ENCODE measurements at places on chromosomes 12 and 14.

- DNase-seq = no peak
These were observed 355.6 kb upstream of the KITLG start for GRCh38 chr12:88935856-88936255.

- no peak for DNase-seq
These were observed 604 bp downstream of the HCFC2 start for GRCh38 chr12:104064842-104065427.

- DNase-seq = no peak
These were observed 13.0 kb upstream of the SERPINA12 start for GRCh38 chr14:94522115-94522724.

- no peak for DNase-seq
These were observed 26.7 kb downstream of the CLECL1 start for GRCh38 chr12:9706086-9706685.

GRCh38 chr14:44989497-44990440, 27.8 kb downstream of the TOGARAM1 start:
- no peak for DNase-seq

DNA sequence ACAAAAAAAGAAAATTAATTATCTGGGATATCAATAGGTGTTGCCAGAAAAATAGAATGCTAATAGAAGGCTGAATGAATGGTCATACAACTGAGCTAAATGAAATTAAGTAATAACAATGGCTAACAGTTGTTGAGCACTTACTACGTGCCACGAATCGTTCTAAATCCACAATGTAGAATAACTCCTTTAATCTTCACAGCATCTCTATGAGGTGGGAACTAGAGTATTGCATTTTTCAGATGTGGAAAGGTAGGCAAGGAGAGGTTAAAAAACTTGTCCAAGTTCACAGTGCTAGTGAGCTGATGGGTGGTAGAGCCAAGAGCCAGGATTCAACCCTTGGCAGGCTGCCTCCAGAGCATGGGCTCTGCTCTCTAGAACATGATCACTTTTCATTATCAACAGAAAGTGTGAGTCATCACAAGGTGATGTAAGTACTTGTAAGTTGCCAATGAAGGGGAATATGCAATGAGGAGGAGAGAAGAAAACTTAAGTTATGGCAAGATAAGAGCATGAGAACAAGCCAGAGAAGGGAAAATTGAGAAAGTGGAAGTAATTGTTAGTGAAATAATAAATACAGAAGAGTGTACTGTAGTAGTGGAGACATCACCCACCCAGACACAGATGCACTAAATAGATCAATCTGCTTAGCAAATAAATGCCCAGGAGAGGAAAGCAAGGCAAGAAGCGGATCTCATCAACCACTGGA, 122.1 kb downstream of the PRKD1 start:
- no peak for DNase-seq

GRCh38 chr12:96334502-96334901, 65.7 kb downstream of the CDK17 start:
- DNase-seq = no peak

GRCh38 chr12:47033081-47033480, 46.3 kb upstream of the PCED1B start:
- no peak for DNase-seq

- DNase-seq = peak; percentile 15
These were observed 3.3 kb upstream of the KRT79 start for GRCh38 chr12:52837413-52837741.

GRCh38 chr12:109888179-109889020, 8.1 kb upstream of the GLTP start:
- DNase-seq = peak; percentile 84

GRCh38 chr14:68669111-68669511, 123.8 kb downstream of the ZFP36L1 start:
- no peak for DNase-seq

- DNase-seq = no peak
These were observed 4.0 kb downstream of the SIX1 start for GRCh38 chr14:60645126-60645741.

DNA sequence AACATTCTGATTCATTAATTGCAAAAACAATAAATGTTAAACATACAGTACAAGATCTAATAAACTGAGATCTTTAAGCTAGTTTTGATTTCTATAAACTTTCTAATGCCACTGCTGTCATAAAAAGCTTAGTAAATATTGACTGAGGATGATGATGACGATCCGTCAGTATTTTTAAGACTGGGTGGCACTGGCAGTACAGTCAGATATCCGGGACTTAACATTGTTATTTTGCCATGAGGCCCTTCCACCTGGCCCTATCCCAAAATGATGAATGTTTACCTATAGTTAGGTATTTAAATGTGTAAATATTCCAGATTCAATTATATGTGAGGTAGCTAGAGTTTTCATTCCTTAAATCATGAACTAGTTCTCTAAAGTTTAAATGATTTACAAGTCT, 158.5 kb downstream of the FOXA1 start:
- DNase-seq = no peak

GRCh38 chr12:113766879-113767878, 198.9 kb downstream of the RBM19 start:
- no peak for DNase-seq

DNA sequence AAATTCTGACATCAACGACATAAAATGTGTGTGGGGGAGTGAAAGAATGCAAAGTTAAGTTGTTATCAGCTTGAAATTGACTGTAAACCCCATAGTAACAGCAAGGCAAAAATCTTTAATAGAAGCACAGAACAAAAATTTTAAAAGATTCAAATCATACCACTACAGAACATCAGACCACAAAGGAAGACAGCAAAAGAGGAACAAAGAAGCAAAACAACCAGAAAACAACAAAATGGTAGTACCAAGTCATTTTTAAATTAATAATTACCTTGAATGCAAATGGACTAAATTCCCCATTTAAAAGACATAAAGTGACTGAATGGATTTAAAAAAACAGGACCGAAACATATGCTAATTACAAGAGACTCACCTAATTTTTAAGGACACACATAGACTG, 31.3 kb downstream of the A2M start:
- no peak for DNase-seq

GRCh38 chr12:1928439-1929121, 10.1 kb upstream of the CACNA2D4 start:
- no peak for DNase-seq

DNA sequence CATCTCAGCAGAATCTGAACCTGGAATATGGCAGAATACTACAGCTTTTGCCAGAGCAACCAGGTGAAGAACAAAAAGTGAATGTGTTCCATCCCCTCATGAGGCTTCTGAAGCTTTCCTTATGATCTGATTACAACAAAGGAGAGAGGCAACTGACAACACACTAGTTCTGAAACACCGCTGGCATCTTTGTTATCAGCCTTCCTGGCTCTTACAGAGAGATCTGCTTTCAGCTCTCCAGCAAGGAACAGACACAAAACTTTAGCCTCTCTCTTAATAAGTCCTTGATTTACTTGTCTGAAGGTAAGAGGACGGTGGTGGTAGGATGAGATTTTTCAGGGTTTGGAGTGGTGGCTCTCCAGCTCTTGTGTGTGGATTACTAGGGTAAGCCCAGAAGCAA, 227.0 kb downstream of the PPM1H start:
- DNase-seq = no peak

GRCh38 chr14:21092273-21093011, 6.0 kb downstream of the ZNF219 start:
- peak; percentile 92 for DNase-seq

DNA sequence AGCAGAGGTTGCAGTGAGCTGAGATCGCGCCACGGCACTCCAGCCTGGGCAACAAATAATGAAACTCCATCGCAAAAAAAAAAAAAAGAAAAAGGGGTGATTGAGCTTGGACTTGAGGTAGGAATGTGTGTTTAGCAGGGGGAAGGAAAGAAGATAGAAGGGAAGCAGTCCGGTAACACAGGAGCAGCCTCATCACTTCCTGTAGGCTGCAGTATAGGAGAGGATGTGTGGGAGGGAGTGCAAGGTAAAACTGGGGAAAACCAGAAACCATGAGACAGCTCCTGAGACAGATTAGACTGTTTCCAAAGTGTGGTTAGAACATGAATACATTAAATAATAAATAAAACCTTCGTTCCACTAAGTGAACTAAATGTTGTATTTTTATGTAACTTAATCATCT, 49.2 kb downstream of the FGD4 start:
- peak; percentile 13 for DNase-seq

DNA sequence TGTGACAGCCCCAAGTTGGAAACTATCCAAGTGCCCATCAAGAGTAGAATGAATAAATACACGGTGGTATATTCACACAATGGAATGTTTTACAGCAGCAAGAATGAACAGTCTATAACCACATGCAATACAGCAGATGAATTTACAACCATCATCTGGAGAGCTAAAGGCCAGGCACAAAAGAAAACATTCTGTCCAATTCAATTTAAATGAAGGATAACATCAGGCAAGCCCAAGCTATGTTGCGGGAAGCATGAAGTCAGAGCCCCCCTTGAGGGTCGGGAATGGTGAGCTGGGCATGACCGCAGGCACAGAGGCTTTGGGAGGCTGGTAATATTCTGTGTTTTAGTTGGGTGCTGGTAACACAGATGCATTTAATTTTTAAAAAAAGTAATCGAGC, 76.0 kb downstream of the SYNE3 start:
- no peak for DNase-seq

GRCh38 chr14:50763382-50764007, 67.5 kb downstream of the NIN start:
- no peak for DNase-seq

DNA sequence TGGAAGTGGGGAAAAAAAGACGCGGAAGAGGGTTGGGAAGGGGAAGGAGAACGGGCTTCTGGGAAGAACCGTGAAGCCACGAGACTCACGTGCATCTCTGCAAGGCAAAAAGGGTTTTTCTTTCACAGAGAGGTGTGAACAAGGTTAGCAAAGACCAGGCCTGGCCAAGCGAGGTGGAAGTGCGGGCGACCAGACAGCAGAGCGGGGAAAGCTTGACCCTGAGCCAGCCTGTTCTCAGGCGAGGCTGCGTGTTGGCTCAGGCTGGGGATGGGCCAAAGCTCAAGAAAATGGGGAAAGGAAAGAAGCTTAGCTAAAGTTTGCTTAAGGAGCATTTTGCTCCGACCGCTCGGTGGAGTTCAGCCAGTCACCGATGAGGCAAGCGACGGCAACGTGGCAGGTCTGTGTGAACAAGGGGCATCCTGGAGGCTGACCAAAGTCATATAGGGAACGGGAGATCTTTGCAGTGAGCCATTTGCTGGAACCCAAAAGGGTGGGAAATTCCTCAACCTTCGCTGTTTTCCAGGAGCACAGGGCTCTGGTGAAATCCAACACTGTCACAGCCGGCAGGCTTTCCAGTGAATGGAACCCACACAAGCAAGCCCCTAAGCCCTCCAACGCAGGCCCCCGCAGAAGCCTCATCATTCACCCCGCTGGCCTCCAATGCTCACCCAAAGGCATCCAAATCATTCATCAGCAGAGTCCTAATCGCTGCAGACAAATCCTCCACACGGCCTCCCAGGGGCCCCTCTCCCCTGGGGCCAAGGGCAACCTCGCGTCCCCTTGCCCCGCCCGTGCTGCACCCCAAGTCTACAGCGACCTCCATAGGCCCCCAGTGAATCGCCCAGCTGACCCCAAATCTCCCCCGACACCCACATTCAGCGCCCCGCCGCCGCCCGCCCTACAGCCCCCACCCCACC, 754 bp downstream of the ZNF605 start:
- peak; percentile 10 for DNase-seq

DNA sequence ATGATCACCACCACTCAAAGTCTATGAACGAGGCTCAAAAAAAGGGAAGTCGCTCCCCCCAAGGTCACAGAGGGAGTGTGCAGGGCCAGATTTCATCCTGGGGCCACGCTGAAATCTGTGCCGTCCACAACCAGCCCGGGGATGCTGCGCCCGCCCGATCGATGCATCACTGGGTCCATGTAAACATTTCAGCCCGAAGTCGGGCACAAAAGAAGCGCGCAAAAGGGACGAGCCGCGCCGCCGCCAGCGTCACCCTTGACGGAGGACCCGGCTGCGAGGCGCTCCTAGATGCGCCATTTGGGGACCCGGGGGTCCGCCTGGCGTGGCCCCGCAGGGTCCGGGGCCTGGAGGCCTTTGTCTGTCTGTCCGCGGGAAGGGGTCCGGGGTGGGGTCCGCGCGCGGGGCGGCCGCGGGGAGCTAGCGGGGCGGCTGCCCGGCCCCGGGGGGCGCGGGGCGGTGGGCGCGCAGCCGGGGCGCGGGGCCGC, 503 bp downstream of the FBXO21 start:
- DNase-seq = peak; percentile 36

DNA sequence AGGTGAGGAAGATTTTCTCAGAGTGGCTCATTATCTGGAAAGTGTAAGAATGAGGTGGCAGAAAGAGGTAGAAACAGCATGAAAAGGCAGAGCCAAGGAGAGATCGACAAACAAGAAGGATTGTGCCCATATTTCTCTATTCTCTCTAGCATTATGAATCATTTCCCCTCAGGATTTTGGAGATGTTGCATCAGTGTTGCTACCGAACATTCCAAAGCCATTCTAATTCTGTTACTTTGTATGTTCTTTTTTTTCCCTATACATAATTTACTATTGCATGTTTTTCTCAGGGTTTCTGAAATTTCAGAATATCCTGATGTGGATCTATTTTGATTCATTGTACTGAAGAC, 61.4 kb downstream of the KICS2 start:
- DNase-seq = no peak

DNA sequence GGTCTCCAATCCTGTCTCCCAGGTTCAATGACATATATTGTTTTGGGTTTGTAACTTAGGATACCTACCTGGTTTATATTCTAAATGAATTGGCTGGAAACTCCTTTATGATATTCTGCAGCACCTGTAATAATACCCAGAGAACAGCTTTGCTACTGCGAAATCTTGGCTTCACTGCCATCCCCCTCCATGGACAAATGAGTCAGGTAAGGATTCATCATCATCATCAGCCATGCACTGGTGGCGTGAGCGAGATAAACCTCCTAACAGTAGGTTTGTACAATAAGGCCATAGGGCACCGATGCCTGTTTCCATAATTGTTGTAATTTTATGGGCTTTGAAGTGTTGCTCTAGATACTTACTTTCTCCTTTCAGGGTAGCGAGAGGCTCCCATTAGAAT, 10.7 kb downstream of the DDX47 start:
- DNase-seq = no peak

DNA sequence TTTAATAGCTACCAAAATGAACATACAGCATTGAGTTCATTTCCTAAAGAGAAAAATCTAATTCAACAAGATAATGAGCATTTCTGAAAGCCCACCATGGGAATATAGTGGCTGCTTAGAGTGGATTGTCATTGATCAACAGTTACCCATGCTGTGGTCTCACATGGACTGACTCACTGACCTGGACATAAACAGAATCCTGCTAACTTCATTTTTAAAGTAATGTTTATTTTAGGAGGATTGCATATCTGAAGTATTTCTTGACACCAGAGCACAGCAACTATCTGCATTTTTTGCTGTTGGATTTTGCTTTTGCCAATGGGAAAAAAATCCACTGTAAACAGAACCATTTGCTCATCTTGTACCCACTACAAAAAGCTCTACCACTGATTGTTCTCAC, 71.7 kb downstream of the KCNC2 start:
- DNase-seq = no peak

- no peak for DNase-seq
These were observed 134.0 kb downstream of the TMEM117 start for GRCh38 chr12:43969882-43970281.

- no peak for DNase-seq
These were observed 28.0 kb downstream of the NOS1 start for GRCh38 chr12:117333331-117333881.

- DNase-seq = no peak
These were observed 144.9 kb downstream of the FOXG1 start for GRCh38 chr14:28911521-28911920.

GRCh38 chr12:131195796-131196195, 242.1 kb downstream of the ADGRD1 start:
- DNase-seq = no peak

GRCh38 chr14:100333827-100334226, 10.7 kb downstream of the SLC25A47 start:
- no peak for DNase-seq

- DNase-seq = no peak
These were observed 131.2 kb downstream of the NUBPL start for GRCh38 chr14:31692376-31692781.

Data from activated CD4-positive, alpha-beta T cell treated with anti-CD3 and anti-CD28 coated beads, Interleukin-10, Interleukin-2, amounts not matched to agents 100 ng/mL and 50 ng/mL, durations not matched to agents 16 hours and 8 hours (primary cell).